ENCODE measurements at places on chromosomes 7 and 10.

DNA sequence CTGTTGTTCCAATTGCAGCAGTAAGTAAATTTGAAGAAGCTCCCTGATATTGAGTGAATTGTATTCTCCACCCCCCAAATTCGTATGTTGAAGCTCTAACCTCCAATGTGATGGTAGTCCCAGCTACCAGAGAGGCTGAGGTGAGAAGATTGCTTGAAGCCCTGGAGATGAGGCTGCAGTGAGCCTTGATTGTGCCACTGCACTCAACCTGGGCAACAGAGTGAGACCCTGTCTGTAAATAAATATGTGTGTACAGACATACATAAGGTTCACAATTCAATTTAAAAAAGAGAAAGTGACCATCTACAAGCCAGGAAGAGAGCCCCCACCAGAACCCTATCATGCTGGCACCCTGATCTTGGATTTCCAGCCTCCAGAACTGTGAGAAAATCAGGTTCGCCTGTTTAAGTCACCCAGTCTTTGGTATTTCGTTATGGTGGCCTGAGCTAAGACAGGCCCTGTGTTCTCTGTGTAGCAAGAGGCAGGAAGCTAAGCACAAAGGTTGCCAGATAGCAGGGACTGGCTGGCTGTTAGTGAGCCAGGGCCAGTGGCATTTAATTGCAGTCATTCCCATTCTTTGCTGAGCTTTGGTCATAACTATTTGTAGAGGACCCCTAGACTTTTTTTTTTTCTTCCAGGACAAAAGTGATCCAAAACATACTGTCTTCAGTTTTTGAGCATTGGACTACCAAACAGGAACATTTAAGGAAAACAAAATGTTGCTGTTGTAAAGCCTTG lies 45.6 kb downstream of the AUTS2 start:
- DNase-seq = no peak

DNA sequence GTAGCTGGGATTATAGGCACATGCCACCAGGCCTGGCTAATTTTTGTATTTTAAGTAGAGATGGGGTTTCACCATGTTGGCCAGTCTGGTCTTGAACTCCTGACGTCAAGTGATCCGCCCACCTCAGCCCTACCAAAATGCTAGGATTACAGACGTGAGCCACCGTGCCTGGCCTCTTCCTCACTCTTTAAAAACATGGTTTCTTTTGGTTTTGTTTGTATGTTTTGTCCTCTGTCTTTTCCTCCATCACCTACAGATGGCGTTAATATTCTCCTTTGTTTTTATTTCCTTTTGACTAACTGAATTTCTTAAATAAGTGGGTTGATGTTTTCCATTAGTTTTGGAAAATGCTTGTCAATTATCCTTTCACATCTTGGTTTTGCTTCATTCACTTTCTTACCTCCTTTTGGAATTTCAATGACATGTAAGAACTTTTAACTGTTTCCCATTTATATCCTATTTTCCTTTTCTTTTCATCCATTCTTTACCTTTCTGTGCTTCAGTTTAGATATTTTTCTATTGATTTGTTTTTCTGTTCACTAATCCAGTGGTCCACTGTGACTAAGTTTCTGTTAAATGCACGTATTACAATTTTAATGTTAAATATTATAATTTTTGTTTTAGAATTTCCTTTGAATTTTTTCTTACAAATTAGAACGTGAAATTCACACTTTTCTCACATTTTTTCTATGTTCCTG lies 104.1 kb downstream of the ZNF467 start:
- no peak for DNase-seq

- peak; percentile 21 for DNase-seq
Observed at GRCh38 chr7:73703757-73704639, 15.5 kb downstream of the STX1A start.

GRCh38 chr10:10798864-10799192 lies 218.8 kb upstream of the CELF2 start:
- DNase-seq = no peak

GRCh38 chr10:86899670-86900276 lies 57.6 kb downstream of the MMRN2 start:
- peak; percentile 35 for DNase-seq

GRCh38 chr7:146660839-146661238 lies 544.2 kb downstream of the CNTNAP2 start:
- no peak for DNase-seq

DNA sequence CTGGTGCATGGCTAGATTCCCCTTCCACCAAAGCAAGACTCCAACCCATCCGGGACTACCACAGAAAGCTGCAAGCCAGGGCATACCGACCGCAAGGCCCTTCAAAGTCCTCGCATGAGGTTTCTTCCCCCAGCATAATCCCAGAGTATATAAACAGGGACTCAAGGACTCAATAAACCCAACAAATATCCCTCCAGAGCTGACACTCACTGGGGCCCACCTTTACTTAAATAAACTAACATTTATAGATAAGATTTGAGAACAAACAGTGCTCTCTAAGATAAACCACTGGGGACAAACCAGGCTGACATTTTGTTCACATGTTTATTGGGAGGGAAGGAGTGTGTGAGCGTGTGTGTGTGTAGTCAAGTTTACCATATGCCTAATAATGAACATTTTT lies 138.2 kb downstream of the ADAM12 start:
- no peak for DNase-seq

DNA sequence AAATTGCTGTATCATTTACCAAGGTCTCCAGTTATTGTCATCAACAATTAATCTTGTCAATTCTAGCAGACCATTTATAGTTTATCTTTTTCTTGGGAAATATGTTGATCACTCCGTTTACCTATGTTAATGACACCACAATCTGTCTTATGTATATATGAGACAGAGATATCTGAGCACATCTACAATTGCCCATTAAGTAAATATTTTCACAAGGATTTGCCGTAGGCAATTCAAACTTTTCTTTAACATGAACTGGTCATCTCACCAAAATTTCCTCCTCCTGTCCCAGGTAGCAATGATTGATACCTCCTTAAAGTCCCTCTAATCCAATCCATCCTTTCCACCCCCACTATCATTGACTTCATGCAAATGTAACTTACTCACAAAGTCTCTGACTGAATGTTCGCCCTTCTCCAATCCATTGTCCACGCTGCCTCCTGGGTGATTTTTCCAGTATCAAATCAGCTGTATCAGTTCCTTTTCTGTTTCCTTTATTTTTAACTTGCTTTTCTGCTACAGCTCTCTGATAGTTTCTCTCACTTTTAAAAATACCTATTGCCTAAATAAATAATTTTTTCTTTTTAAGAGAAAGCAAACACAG lies 138.3 kb downstream of the GNAT3 start:
- no peak for DNase-seq

DNA sequence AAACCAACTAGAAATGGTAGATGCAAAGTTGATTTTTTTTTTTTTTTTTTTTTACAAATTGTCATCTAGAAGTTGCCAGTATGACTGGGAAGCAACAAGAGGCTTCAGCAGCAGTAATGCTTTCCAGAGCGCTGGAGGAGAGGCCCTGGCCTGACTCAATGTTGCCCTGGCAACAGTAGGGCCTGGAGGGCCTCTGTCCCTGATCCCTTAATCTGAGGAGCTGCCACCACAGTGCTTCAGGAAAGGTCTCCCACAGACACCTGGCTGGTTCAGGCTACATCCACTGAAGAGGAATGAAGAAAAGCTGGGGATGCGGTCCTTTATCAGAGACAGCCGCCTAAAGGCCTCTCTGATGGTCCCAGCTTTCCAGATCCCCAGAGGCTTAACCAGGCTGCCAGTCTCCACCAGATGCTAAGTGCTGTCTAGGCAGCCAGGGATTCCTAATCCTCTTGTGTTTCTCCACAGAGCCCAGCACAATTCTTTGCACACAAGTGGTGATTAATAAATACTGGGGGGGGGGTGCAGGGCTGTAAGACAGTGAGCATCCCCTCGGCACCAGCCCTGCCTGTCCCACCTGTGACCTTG lies 33.7 kb downstream of the ZNF777 start:
- no peak for DNase-seq

- DNase-seq = no peak
Observed at GRCh38 chr7:47197486-47197885, 384.4 kb downstream of the TNS3 start.

GRCh38 chr10:110827410-110827809 lies 44.3 kb upstream of the PDCD4 start:
- no peak for DNase-seq

GRCh38 chr10:60003651-60004523 lies 97.5 kb upstream of the CCDC6 start:
- DNase-seq = no peak

- no peak for DNase-seq
Observed at GRCh38 chr10:43623351-43623750, 17.1 kb downstream of the ZNF485 start.

GRCh38 chr7:155130493-155130892 lies 60.4 kb downstream of the HTR5A start:
- DNase-seq = no peak

DNA sequence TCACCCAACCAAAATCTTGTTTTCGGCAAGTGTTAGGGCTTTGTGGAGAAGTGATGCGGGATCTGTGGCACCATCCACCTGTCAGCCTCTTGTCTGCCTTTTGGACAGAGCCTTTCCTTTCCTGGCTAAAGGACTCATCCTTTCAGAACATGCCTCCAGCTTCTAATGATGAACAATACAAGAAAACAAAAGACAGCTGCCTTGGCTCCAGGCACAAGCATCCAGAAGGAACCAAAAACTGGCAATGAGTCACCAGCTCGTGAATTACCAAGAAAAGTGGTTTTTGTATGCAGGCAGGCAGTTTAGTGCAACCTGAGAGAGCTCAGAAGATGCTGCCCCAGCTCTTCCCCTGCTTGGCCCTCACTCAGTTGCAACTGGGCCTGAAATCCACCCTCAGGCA lies 84.6 kb upstream of the NAMPT start:
- DNase-seq = no peak

DNA sequence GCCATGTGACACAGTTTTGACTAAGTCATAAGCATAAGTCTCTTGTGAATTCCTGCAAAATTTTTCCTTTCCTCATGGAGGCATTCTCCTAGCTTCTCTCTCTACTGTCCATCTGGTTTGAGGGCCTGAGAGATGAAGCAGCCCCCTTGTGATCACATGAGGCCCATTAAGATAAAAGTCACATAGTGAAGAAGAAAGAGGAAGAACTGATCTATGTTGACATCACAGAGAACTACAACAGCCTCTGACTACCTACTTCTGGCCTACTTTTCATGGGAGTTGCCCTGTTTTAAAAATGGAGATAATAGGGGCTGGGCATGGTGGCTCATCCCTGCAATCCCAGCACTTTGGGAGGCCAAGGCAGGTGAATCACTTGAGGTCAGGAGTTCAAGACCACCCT lies 50.4 kb downstream of the TFEC start:
- DNase-seq = no peak

GRCh38 chr10:66927251-66927935 lies 1.6 kb downstream of the LRRTM3 start:
- peak; percentile 42 for DNase-seq

DNA sequence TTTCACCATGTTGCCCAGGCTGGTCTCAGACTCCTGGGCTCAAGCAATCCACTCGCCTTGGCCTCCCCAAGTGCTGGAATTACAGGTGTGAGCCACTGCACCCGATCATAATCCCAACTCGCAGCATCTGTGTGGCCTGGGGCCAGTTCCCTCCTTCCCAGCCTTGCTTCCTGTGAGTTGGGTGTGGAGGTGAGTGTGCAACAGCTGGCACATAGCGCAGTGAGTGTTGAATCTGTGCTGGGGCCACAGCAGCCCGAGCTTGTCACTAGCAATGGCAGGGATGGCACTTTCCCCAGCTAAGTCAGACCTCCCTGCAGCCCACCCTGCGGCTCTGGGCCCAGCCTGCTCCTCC lies 12.2 kb downstream of the TMEM184A start:
- DNase-seq = no peak

- peak; percentile 10 for DNase-seq
Observed at GRCh38 chr10:48477141-48477540, 127.7 kb downstream of the ARHGAP22 start.

- no peak for DNase-seq
Observed at GRCh38 chr10:85902051-85902450, 464.5 kb downstream of the GRID1 start.

GRCh38 chr7:37395618-37396259 lies 52.9 kb downstream of the ELMO1 start:
- no peak for DNase-seq

- no peak for DNase-seq
Observed at GRCh38 chr10:68878496-68878895, 22.6 kb upstream of the DDX50 start.

GRCh38 chr7:155590215-155591018 lies 44.1 kb upstream of the CNPY1 start:
- DNase-seq = peak; percentile 22

GRCh38 chr7:34236057-34236456 lies 330.7 kb downstream of the BMPER start:
- no peak for DNase-seq

GRCh38 chr7:51356849-51357516 lies 40.4 kb upstream of the COBL start:
- no peak for DNase-seq

GRCh38 chr7:33243319-33243881 lies 114.0 kb downstream of the BBS9 start:
- DNase-seq = no peak

GRCh38 chr10:101672536-101672935 lies 22.4 kb downstream of the FBXW4 start:
- peak; percentile 30 for DNase-seq

GRCh38 chr10:60230892-60231291 lies 158.8 kb downstream of the ANK3 start:
- no peak for DNase-seq

DNA sequence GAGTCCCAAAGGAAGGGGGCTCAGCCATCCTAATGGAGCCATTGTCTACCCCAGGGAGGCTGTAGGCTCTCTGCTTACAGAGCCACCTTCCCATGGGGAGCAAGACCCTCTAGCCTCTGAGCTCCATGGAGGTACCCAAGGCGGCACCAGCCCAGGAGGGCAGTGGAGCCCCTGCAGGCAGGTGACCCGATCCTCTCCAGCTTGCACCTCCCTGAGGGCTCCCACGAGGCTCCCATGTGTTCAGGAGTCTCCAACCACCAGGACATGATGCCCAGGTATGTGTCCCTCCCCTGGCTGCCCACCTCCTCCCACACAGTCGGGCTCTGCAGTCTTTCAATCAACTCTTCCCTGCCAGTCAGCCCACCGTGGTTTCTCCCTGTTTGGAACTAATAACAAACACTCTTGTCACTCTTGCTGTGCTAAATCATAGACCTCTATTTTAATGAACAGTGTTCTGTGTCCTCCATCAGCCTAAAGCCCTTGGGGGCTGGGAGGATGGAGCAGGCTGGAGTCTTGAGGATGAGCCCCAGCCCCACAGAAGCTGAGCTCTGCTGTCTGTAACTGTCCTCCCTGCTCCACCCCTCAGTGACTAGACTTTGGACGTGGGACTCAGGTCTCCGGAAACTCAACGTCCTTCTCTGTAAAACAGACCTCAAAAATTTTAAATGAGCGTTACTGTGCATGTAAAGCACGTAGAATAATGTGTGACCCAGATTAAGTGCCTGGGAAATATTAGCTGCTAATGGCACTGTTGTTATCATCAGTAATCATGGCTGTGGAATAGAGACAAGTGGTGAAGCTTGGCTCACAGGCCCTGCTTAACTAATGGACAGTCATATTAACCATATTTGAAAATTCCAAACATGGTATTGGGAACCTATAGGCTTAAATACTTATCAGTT lies 298.9 kb downstream of the WDR37 start:
- DNase-seq = no peak

All from head of caudate nucleus (tissue), 42 donors.